Left lung (tissue), 14 donors: ENCODE measurements at places on chromosomes 12 and 14.
A peak's percentile ranks its signal among the peaks of the same experiment; 100 is the strongest.

DNA sequence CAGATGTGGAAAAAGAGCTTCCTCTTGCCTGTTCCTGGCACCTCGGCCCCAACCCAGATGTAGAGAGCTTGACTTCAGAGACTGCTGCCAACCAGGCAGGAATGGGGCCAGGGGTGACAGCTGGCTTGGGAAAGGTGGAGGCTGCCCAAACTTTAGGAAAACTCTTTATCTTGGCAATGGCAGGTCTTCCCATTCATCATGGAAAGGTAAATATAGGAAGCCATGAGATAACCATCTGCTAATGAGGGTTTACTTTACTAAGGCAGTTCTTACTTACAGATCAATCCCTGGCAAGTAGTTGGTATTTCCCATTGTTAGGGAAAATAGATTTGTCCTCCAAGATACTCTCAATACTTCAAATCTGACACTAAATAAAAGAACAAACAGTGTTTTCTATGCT, 143.1 kb upstream of the NUDT4 start:
- H3K27me3 ChIP-seq = no peaks in the 10 kb centered on the region
- no peak overlapping the region for H3K27ac ChIP-seq
- no peaks in the 10 kb centered on the region for H3K4me1 ChIP-seq
- no peaks in the 10 kb centered on the region for H3K36me3 ChIP-seq

- no peak for DNase-seq
- H3K4me1 ChIP-seq = no peaks in the 10 kb centered on the region
- H3K4me3 ChIP-seq = no peak overlapping the region
- H3K27ac ChIP-seq = no peak overlapping the region
- H3K27me3 ChIP-seq = no peaks in the 10 kb centered on the region
These were observed 86.2 kb upstream of the CMKLR1 start for GRCh38 chr12:108425238-108425795.

- H3K27ac ChIP-seq = peak overlapping the region; percentile 85
- peaks cover 23% of the 10 kb centered on the region for H3K4me1 ChIP-seq
- H3K27me3 ChIP-seq = no peaks in the 10 kb centered on the region
- peak overlapping the region; percentile 34 for H3K4me3 ChIP-seq
- no peak for DNase-seq
These were observed 114.8 kb downstream of the PLXNC1 start for GRCh38 chr12:94263011-94263811.

- peak overlapping the region; percentile 28 for H3K4me3 ChIP-seq
- no peaks in the 10 kb centered on the region for H3K27me3 ChIP-seq
- H3K4me1 ChIP-seq = no peaks in the 10 kb centered on the region
- DNase-seq = peak; percentile 85
- no peak overlapping the region for H3K27ac ChIP-seq
- no peaks in the 10 kb centered on the region for H3K36me3 ChIP-seq
These were observed 39.1 kb upstream of the INF2 start for GRCh38 chr14:104650057-104650980.
